ENCODE measurements at places on chromosomes 11 and 22.

GRCh38 chr11:33674035-33674814 is 26.4 kb downstream of the C11orf91 start:
- no peak for DNase-seq

GRCh38 chr22:38016182-38017151 is 32.1 kb upstream of the SOX10 start:
- DNase-seq = no peak

DNA sequence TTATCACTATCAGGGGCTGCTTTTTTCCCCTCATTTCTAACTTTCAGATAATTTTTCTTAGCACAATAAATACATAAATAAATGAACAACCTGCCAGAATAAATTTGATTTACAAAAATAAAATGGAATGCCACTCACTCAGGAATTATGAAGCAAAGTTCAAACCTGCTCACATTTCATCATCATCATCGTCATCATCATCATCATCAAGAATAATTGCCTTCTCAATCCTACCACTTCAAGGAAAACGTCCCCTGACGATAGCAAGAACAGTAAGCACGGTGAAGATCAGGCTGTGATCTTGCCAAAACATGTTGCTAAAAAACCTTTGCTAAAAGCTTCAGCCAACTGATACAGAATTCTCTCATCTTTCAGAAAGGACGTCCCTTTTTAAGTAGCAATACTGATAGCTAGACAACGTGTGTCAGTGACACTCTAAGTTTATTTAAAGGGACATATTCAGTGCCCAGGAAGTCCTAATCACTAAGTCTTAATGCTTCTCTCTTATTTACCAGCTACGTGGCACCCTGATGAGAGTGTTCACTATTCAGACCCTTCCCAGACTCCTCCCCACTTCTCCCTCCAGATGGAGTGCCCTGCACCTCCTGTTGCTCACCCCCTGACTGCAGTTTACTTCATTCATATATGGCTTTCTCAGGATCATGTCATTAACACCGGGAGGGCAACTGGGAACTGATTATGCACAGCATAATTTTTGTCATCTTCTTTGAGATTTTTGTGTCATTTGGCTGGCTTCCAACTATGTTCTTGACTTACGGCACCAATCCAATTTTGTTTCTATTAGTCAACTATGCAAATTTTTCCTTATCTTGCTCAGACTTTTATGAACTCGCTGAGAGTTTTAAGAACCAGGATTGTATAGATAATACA is 200.1 kb upstream of the GUCY1A2 start:
- DNase-seq = no peak

DNA sequence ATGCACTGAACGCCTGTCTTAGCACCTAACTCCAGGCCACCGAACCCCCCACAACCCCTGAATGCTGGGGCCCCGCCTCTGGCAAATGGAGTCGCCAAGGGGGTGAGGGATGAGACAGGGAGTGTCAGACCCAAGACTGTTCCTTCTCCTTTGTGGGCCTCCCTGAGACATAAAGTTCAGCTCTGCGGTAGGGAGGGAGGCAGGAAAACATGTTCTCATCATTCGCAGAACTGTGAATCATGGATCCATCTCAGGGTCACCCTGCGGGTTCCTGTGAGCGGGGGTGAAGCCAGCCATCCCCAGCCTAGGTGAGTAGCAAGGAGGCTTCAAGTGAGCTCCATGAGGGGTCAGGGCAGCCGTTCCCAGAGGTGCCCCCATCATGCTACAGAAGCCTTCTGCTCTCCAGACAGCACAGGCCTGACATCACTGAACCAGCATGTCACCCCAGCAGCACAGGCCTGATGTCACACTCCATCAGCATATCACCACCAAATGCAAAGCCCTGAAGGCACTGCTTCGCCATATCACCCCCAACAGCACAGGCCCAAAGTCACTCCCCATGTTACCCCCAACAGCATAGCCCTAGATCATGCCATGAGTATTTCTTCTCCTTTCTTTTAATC is 27.2 kb downstream of the TMPRSS6 start:
- DNase-seq = no peak

Measured in NCI-H526 treated with DMSO at 0.1 percent for 48 hours (cell line).